ENCODE measurements at places on chromosomes 4 and X.

- DNase-seq: no peak
Measured at GRCh38 chr4:42632653-42633382, 24.1 kb downstream of the ATP8A1 start.

DNA sequence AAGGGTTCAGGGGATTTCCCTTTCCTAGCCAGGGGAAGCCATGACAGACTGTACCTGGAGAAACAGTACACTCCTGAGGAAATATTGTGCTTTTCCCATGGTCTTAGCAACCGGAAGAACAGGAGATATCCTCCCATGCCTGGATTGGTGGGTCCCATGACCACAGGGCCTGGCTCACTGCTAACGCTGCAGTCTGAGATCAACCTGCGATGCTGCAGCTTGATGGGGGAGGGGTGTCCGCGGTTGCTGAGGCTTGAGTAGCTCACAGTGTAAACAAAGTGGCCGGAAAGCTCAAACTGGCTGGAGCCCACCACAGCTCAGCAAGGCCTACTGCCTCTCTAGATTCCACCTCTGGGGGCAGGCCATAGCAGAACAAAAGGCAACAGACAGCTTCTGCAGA, 819.5 kb downstream of the TECRL start:
- DNase-seq: no peak

GRCh38 chrX:115624916-115625315, 63.9 kb downstream of the PLS3 start:
- no peak for DNase-seq

GRCh38 chr4:84847978-84848377, 118.5 kb downstream of the WDFY3 start:
- no peak for DNase-seq

DNA sequence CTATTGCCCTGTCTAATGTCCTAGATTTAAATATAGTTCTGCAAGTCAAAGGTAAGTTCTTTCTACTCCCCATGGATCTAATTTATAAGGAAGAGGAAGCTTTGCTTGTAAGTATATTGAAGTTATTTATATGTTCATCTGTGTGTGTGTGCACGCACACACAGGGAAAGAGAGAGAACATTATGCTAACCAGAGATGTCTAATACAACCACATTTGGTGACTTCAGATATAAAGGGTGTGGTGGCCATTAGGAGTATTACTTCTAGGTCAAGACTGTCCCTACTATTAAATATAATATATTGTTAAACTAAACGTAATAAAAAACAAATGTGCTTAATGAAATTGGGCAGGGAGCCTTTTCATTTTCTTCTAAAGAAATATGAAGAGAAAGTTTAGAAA, 4.1 kb downstream of the DCK start:
- DNase-seq: no peak

Measured in NCI-H2171 (cell line).